CD4-positive, alpha-beta T cell treated with Interleukin-17A for 1 hour (primary cell): ENCODE measurements at places on chromosomes 13 and 19.

GRCh38 chr19:44876930-44877535, 14.0 kb upstream of the TOMM40 start:
- peak; percentile 3 for DNase-seq

DNA sequence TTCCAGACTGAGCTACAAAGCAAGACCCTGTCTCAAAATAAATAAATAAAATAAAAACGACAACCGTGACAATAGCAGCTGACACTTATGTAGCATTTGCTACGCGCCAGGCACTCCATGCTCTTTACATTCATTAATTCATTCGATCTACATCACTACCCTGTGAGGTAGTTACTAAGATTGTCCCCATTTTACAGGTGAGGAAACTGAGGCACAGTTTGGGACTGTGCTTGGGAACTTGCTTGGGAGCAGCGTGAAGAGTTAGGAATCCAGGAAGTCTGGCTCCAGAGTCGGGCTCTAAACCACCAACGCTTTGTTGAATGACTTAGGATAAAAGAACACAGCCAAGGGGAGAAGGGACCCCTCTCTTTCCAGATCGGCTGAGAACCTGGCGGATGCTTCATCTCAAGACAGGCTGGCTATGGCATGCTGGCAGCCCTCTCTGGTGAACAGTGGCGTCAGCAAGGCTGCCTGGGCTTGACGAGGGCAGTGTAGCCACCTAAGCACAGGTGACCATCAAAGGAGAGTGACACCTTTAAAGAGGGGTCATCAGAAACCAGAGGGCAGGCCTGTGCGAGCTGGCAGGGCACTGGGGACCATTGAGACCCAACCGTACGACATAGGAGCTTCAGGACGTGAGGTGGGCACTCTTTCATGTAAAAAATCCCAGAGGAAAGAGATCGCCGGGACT, 591 bp downstream of the DOHH start:
- DNase-seq: no peak

DNA sequence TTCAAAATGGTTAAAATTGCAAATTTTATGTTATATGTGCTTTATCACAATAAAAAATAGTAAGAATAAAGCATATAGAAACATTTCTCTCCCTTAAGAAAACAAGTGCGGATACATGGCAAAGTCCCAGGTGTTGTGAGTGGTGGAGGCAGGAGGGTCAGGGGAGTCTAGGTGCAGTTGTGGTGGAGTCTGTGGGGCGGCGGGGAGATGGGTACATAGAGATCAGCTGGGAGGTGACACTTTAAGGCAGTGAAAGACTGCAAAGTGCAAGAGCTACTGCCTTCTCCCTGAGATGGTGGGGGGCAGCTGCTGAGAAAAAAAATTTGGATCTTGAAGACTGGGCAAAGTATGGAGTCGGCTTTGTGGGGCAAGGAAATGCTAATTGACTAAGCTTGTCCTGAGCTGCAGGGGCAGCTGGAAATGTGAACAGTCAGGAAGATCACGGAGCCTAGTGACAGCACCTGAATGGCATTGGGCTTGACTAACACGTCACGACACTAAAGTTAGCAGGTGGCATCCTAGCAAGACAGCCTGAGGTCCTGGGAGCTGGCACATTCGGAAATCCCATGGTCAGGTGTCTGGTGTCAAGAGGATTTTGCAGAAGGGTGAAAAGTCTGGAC, 72.9 kb upstream of the IRS2 start:
- no peak for DNase-seq

DNA sequence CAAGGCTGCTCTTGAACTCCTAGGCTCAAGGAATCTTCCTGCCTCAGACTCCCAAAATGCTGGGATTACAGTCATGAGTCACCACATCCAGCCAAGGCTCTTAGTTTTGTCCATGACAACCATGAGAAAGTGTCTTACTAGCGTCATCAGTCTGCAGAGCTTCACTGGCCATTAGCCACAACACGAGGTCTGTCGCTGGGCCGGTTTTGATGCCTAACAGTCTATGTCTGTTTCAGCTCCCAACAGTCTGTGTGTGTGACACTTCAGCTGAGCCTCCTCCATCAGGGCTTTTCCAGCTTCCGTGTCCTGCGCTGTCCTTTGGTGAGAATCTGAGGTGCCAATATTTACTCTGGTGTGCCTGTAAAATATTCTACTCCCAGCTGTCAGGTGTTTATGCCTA, 47.6 kb downstream of the CEP89 start:
- no peak for DNase-seq

- DNase-seq: peak; percentile 8
Observed at GRCh38 chr19:55068950-55069864, 6.3 kb upstream of the RDH13 start.

GRCh38 chr13:106989876-106990275, 421.9 kb upstream of the ARGLU1 start:
- DNase-seq: no peak

DNA sequence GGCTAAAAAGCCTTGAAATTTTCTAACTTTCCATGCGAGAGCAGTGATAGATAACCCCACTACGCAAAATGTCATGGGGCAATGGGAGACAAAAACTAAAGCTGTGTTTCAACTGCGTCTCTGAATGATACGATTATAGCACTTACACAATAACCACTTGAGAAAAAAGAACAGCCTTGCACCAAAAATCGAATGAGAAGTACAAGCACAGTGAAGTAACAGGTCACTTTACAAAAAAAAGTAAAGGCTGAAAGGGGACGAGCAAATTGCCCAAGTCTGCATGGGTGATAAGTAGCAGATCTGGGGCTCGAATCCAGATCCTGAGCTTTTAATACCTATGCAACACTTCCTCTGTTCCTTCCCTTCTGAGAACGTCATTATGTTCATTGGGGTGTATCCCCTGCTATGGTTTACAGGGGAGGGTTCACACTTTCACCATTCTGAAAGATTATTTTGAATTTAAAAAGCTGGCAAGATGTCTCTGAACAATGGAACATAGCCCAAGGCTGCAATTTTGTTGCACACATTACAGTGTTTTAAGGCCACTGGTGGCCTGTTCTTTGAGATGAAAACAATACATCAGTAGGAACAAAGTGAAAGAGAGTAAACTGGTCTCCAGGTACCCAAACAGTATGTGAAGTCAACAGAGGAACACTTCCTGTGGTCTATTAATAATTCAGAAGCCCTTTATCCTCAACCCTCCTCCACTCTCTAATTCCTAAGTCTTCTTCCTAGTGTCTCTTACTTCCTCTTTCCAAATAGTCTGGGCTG, 3.2 kb downstream of the CPB2 start:
- DNase-seq: no peak

DNA sequence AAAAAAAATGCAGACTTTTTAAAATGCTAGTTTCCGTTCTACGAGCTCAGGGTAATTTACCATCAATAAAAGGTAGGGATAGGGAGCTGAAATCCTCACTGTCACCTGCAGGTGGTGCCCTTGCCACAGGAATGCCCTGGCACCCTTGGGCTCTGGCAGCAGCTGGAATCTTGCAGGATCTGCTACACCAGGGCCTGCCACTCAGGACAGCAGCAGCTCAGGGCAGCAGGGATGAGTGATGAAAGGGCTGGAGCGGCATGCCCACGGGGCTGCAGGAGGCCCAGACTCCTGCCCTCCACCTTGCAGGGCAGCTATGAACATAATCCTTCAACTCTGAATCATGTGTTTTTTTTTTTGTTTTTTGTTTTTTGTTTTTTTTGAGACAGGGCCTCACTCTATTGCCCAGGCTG, 54.0 kb downstream of the GNG7 start:
- peak; percentile 78 for DNase-seq

GRCh38 chr13:27924529-27925141, 4.8 kb downstream of the PDX1 start:
- DNase-seq: no peak

- no peak for DNase-seq
Observed at GRCh38 chr13:36543671-36544070, 111.4 kb downstream of the CCNA1 start.

DNA sequence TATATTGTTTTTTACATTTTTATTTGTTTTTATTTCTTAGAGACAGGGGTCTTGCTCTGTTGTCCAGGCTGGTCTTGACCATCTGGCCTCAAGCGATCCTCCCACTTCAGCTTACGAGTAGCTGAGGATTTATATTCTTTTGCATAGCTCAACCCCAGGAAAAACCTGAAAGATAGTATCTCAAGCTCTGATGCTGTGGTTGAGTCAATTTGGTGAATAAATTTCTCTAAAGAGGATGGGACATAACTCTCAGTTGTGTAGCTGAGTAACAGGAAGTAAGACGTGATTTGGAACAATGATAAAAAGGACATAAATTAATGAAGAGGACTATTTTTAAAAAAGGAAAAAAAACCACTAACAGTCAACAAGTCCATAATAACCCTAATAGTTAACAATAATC, 79.8 kb upstream of the TNFSF11 start:
- DNase-seq: no peak
